ENCODE measurements at places on chromosomes 6 and 20.

- no peak for ATAC-seq
These were observed 136.3 kb upstream of the PHACTR1 start for GRCh38 chr6:12580290-12580689.

- ATAC-seq: no peak
These were observed 9.6 kb upstream of the BPHL start for GRCh38 chr6:3108746-3109414.

DNA sequence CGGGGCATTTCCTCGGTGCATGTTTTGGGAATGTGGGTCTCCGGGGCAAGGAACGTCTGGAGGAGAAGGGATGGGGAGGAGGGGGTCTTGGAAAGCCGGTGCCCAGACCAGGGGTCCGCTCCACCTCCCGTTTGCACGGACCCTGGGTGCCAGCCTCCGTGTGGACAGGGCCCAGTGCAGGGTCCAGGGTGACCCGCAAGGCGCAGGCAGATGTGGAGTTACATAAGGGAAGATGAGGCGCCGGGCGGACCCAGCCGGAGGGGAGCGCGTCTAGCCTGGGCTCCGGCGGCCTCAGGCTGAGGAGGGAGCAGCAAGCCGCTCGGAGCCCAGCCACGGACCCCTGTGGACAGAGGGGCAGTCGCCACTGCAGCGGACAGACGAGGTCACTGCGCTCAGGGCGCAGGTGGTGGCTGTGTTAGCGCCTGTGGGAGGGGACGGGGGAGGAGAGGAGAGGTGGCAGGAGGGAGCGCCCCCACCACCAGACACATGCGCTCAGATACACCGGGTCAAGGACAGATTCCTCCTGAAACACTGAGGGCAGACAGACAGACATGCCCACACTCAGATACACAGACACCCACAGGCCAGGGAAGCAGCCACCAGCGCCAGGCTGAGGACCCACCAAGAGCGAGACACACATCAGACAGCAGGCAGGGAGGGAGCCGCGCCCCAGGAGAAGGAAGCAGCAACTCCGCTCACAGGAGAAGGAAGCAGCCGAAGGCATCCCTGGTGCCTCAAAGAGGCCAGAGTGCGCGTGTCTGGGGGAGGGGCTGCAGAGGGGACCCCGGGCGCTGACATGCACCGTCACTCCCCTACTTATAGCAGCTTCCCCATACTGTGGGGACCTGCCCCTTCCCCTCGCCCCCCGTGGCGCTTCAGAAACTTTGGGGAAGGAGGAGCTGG, 839 bp upstream of the HRH3 start:
- ATAC-seq: no peak

DNA sequence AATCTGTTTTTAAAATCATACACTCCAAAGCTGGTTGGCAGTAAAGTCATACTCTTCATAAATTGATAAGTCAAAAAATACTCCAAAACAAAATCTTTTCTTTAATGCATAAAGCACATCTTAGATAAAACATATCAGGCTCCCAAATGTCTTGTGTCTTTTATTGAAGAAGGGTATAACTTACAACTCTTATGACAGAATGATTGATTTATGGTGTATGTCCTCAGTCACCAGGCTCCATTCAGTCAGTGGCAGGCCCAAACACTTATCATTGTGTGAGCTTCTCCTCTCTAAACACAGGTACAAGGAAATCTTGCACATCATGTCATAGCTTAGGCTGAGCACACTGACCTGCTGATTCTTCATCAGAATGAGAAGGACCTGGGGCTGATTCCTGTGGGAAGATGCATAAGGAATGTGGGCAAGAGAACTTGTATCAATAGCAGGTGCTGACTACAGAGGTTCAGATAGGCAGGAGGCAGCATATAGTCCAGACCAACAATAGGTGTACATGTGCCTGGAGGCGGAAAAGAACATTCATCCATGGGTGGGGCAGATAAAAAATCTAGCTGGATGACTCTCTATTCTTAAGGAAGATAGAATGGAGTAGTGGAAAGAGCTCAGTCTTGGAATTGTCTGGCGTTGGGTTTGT, 1.9 kb downstream of the CALHM5 start:
- no peak for ATAC-seq

DNA sequence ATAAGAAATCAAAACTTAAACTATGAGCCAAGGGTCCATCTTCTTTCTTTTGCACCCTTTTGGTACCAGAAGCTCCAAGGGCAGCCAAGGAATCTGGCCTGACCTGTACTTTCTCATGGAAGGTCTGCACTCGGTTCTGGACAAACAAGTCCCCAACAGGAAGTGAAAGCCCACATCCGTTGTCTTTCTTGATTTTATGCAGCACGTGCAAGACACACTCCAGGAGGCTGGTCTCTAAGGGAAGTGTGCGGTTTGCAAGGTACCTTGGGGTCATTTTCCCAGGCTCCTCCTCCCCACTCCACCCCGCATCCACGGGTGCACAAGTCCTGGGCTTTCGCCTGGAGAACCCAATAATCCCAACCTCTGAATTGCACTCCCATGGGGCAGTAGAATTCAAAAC, 101.9 kb downstream of the NFATC2 start:
- no peak for ATAC-seq

GRCh38 chr6:81962198-81962597, 209.7 kb upstream of the TENT5A start:
- ATAC-seq: no peak

DNA sequence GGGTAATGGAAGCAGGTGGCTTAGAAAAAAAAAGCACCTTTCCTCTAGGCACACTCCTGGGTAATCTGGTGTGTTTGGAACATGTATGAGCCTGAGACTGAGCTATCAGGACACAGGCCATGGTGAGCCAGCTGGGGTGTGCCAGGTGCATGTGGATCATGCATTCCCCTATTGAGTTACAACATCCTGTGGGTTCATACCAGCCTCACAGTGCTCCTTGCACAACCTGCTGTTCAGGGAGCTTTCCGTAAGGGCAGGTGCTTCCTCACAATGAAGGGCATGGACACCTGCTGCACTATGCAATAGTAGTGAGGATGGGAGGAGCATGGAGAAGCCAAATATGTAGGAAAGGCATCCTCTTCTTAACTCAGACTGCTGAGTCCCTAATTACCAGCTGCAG, 197.2 kb upstream of the SUPT3H start:
- no peak for ATAC-seq

- ATAC-seq: no peak
These were observed 58.5 kb downstream of the RBM38 start for GRCh38 chr20:57449398-57450354.

DNA sequence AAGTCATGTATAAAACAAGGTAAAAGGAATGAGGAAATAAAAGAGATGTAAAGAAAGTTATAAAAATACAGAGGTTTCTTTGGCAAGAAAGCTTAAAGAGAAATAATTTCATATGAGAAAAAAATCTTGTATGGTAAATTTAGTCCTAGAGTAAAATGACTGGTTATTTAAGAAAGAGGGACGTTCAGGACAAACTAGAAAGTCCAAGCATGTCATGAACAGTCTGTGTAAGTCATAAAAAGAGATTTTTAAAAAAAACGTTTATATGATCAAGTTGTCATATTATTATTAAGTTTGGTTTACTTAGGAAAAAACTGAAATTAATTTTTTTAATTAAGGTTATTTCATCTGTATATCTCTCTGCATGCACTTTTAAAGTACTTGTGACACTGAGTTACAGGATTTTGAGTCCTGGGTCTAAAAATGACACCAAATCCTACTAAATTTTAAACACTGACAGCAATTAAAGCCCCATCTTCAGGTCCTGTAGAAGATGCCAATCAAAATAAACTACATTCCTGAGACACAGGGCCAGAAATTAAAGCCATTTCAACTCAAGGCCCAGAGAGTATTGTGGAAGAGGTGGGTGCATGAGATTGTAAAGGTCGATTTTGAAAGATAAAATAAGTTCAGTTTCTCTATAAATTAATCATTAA, 62.4 kb downstream of the AGPAT4 start:
- no peak for ATAC-seq

- no peak for ATAC-seq
These were observed 123.7 kb downstream of the RCAN2 start for GRCh38 chr6:46367354-46368168.

GRCh38 chr6:7544597-7544996, 3.1 kb downstream of the DSP start:
- no peak for ATAC-seq

DNA sequence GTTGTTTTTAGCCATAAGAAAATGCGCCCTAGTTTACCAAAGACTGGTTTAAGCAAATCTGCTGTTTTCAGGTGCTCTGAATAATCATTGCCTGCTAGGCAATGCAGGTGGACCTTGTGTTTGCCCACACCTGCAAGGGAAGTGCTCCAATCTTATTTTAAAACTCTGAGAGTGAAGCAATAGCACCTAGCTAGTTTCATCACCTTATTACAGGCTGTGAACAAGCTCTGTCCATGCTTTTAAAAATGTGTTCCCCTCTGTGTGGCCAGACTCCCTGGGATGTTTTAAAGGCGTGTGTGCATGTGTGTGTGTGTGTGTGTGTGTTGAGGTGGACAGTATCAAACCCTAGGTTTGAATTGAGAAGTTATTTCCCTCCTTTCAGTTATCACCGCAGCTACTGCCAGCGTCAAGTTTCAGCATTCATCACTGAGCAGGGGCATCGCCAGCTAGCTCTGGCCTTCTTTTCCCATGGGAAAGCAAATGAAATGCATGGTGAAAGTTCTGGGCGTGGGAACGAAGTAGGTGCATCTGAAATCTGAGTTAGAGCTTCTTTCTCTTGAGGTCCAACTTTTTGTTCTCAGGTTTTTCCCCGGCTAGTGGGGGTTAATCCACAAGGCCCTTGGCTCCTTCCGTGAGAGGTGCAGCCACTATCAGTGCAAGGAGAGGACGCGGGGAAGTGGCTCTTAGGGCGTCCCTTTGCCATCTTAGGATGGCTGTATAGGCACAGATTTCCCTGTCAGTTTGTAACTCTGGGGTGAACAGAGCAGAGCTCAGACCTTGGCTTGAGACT, 30.8 kb downstream of the DUSP22 start:
- ATAC-seq: no peak

DNA sequence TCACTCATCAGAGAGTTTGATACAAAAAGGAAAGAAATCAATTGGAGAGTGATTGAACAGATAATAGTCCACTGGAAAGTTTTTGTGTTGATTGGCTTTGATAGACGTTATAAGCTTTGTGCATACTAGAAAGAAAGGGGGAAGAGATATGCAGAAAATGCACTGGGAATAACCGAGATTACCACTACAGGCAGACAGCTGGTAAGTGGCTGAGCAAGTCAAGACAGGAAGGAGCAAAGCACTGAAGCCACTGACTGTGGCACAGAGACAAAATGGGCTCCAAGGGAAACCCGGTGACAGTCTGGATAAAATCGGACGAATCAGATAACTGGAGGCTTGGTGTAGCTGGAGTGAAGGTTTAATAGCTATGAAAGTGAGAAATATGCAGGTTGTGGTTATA, 209.0 kb downstream of the SIM1 start:
- ATAC-seq: no peak

- ATAC-seq: no peak
These were observed 99.1 kb downstream of the ARID1B start for GRCh38 chr6:156876302-156876701.

DNA sequence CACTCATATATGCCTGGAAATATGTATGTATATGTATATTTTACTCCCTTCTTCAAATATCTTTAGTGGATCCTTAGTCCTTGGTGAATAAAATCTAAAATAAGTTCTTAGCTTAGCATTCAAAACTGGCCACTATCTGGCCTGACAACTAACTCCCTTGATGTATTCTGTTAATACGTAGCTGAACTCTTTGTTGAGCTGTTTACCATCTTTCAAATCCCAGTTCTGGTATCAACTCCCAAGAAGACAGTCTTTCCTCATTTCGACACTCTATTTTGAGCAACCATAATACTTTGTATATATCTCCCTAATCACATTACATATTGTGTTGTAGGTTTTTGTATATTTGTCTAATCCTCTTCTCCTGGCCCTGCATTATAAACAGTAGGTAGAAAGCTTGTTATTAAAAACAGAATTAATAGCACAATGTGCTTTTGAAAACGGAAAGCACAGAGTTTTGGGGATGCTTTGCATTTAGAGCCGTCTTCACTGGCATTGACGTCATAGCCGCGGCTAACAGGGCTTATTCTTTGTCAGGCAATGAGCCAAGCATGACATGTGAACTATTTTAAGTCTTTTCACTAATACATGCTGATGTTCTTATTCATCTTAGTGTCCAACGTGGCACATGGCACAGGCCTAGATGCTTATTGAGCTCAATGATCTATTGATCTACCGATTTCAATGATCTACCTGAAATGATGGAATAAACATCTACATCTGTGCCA, 47.2 kb upstream of the CCN2 start:
- no peak for ATAC-seq

GRCh38 chr6:145485288-145485687, 250.0 kb downstream of the EPM2A start:
- ATAC-seq: no peak

DNA sequence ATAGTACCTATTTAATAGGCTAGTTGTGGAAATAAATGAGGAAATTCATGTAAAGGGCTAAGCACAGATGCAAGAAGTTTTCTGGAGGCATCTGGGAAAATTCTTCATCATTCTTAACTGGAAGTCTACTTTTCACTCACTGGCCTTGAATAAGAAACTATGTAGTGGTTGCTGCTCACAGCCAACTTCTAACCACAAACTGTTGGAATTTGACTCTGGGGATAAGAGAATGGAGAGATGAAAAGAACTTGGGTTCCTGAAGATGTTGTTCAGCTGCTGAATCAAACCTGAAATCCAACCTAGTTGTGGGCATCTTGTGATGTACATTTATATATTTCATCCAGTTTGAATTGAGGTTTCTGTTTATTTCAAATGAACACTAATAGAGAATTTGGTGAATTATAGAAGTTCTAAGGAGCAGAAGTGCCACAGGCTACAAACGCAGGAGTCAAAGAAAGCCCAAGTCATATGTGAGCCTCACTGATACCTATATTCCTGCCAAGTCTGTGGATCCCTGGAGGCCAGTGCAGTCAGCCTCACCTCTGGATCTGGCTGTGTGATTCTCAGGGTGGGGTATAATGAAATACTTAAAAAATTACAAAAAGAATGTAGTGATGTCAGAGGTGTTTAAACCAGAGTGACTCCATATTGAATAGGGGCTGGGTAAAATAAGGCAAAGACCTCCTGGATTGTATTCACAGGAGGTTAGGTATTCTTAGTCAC, 18.7 kb upstream of the MEI4 start:
- no peak for ATAC-seq
